ENCODE measurements at places on chromosomes 12 and 14. TPM values are rescaled to one million over a fixed set of nuclear protein-coding genes. Genes with fewer than 3 reads are reported as not detected.

GALNT9 gene
- not detected for total RNA-seq

ARHGEF40 gene
- total RNA-seq = 22.0 TPM

- DNase-seq = peak; percentile 16
Observed at GRCh38 chr12:63151623-63152320, 771 bp upstream of the AVPR1A start.

- DNase-seq = no peak
Observed at GRCh38 chr12:10936506-10936905, 2.6 kb downstream of the TAS2R14 start.

- DNase-seq = no peak
Observed at GRCh38 chr14:35534873-35535482, 1.0 kb downstream of the INSM2 start.

- no peak for DNase-seq
Observed at GRCh38 chr12:113295886-113296556, 38.9 kb downstream of the SLC8B1 start.

- no peak for DNase-seq
Observed at GRCh38 chr14:93039649-93040315, 75.9 kb downstream of the ITPK1 start.

DNA sequence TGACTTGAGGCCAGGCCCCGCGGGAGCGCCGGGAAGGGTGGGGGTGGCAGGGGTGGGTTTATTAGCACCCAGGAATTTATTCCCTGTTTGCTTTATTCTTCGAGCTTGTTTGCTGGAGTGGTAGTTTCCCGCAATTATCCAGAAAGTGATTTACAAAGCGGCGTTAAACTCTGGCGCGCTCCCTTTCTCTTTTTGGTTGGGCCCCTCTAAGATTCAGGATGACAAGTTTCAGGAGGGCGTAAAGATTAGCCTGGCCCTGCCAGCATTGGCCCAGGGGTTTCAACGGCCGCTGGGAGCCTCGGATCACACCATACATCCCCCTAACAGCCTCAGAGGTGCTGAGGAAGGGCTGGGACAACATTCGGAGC lies 444 bp upstream of the NKX2-8 start:
- no peak for DNase-seq

MMP19 gene
- 0.99 TPM for total RNA-seq

- no peak for DNase-seq
Observed at GRCh38 chr12:46108721-46109120, 118.3 kb upstream of the SCAF11 start.

GRCh38 chr14:105473033-105473676 lies 1.5 kb upstream of the CRIP2 start:
- no peak for DNase-seq

GRCh38 chr14:99627100-99627499 lies 17.8 kb upstream of the HHIPL1 start:
- no peak for DNase-seq

LRRK2 gene
- total RNA-seq = 0.35 TPM

DNA sequence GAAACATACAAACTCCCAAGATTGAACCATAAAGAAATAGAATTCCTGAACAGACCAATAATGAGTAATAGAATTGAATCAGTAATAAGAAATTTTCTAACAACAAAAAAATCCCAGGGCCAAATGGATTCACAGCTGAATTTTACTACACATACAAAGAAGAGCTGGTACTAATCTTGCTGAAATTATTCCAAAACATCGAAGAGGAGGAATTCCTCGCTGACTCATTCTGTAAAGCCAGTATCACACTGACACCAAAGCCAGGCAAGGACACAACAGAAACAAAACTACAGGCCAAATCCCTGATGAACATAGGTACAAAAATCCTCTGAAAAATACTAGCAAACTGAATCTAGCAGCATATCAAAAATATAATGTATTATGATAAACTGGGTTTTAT lies 367.8 kb upstream of the CLEC14A start:
- DNase-seq = no peak

- DNase-seq = no peak
Observed at GRCh38 chr14:49427117-49427516, 159.1 kb downstream of the RPS29 start.

TDP1 gene
- total RNA-seq = 27.8 TPM

DNA sequence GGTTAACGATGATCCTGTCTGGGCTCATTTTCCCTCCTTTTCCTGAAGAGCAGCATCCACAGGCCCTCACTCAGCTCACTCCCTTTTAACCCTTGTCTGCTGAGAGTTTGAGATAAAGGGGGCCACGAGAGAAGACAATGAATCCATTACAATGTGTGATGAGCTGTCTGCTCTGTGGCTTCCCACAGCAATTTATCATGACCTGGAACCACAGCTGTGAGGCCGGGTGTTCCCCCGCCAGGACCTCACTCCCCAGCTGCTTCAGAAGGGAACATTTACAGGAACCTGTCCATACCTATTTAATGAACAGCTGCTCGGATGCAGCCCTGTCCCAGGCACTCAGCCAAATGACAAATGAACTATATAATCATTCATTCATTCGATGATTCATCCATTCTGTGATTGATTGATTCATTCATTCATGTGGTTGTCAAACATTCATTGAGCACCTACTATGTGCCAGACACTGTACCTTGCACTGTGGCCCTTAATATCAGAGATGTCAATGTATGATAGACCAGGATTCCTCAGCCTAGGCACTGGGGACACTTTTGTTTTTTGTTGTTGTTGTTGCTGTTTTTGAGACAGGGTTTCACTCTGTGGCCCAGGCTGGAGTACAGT lies 18.5 kb upstream of the P2RX7 start:
- no peak for DNase-seq

- DNase-seq = no peak
Observed at GRCh38 chr12:1611803-1612572, 17.0 kb upstream of the WNT5B start.

CLEC1A gene
- total RNA-seq = 12.8 TPM

LIN7A gene
- 2.6 TPM for total RNA-seq

GRCh38 chr14:25943329-25943728 lies 654.5 kb downstream of the NOVA1 start:
- no peak for DNase-seq

BATF gene
- total RNA-seq = not detected

GRCh38 chr12:96064271-96064670 lies 28.9 kb upstream of the LTA4H start:
- no peak for DNase-seq

DNA sequence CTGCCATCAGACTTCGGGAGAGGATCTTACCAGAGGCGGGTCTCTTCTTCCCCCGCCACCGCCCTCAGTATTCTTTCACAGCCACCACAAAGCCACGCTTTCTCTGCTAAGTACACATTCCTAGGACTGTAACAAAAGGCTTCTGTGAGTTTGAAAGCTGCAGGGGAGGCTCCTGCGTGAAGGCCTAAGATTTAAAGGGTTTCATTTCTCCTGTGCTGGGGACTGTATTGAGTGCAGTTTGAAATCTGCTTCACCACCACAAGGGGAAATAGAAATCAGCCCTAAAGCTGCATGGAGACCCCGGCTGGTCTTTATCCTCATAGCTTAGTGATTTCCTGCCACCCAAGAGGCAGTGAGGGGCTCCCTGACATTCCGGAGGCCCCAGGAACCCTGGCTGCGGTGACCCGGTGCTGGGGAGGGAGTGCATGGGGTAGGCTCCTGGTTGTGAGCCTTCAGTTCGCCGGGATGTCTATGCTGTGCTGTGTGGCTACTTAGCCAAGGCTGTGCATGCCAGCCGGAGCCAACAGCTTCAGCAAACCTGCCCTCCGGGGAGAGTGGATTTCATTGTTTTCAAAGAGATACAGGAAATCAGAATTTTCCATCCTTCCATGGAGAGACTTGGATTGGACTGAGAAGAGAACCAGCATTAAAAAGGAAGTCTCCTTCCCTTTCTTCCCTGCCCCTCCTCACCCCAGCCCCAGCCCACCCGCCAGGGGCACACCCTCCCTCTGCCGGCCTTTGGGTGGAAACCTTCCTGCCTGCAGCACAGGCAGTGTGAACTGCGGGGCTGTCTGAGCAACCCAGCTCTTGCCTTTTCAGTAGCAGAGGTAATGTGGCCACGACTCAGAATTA lies 163.3 kb downstream of the ETV6 start:
- DNase-seq = no peak

DNA sequence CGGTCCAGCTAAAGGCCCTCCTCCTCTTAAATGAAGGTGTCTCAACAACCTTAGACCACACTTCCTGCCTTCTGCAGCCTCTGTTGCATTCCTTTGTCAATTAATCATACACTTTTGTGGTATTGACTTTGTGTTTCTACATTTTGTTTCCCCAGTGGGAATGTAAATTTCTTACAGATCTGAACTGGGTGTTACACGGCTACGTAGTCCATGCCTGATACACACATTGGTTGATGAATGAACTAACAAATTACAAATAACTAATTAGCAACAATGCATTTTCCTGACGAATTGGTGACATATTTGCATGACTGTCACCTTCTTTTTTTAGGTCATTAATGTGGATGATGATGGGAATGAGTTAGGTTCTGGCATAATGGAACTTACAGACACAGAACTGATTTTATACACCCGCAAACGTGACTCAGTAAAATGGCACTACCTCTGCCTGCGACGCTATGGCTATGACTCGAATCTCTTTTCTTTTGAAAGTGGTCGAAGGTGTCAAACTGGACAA lies 15.2 kb upstream of the CCT2 start:
- DNase-seq = no peak

DNA sequence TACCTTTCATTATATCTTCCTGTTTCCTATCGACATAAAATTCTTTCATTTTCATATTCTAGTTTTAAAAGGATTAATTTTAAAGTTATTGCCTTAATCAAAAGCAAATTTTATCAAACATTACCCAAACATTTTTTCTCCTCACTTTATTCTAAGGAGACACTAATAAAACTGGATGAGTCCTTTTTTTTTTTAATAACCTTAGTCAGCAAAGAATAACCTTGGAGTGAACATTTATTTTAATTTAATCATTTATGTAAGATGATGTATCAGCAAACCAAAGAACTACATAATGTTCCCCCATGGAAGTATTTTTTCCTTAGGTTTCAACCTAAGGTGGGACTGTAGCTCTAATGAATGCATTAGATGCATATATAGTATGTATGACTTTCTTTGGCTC lies 83.9 kb downstream of the RAD52 start:
- DNase-seq = no peak

TRHDE gene
- total RNA-seq = 1.5 TPM

AHNAK2 gene
- 47.2 TPM for total RNA-seq

DEGS2 gene
- total RNA-seq = not detected

Data from glomerular endothelial cell (primary cell).